ENCODE measurements at places on chromosomes 6 and 20.

GRCh38 chr6:34301408-34301807 lies 52.6 kb upstream of the SMIM29 start:
- no peak for DNase-seq

DNA sequence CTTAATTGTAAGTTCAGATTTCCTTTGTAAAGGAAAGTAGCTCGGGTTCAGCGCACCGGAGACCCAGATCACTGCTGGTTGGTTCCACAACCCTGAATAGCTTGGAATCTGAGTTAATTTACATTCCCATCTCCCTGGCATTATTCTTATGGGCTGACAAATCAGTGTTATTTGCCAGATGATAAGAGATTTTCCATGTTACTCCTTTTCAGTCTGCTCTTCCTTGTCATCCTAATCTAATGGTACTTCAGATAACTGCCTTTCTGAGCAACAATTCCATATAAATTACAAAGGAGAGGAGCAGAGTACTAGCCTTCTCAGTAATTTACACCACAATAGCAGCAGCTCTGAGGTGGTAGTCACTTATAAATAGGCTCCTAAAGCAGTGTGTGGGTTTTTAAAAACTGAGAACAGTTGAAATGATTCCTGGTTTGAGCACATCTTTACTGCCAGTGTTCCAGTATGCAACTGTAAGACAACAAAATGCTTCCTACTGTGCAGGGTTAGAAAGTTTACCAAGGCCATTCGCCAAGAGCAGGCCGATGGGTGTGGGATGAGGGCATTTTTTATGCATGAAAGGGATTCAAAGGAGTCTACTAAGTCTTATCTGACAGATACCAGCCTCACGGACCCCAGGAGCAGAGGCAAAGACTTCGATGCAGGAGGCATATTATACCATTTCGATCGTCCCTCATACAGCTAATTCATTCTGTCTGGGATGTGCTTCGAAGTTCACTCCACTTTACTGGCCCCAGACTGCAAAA lies 89.7 kb downstream of the NDUFAF5 start:
- no peak for DNase-seq

GRCh38 chr6:107237992-107238660 lies 122.8 kb upstream of the BEND3 start:
- no peak for DNase-seq

- peak; percentile 99 for DNase-seq
Measured at GRCh38 chr20:22411627-22412450, 172.5 kb downstream of the FOXA2 start.

DNA sequence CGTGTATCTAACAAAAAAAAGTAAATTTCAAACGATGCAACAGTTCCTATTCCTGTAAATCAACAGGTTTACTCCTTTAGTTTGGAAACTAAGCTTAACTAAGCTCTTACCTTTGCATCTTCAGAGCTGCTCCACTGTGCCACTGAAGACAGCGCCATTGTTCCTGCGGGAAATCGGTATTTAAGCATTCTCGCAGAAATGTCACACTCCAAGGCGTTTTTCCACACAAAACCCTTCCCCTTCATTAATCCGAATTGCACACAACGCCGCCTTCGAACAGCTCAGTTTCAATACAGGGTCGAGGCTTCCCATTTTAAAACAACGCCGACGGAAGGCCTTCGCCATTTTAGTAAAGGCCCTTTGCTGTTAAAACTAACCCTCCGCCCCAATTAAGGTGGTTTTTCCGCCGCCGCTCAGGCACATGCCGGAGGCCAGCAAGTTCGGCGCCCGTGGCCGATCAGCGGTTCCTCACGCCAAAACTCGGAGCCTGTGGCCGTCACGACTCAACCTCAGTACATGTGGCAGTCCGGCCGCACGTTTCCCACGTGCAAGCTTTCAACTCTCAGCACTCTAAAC lies 35.4 kb upstream of the SYNCRIP start:
- DNase-seq = no peak

GRCh38 chr20:57791178-57791962 lies 81.6 kb upstream of the PMEPA1 start:
- no peak for DNase-seq

DNA sequence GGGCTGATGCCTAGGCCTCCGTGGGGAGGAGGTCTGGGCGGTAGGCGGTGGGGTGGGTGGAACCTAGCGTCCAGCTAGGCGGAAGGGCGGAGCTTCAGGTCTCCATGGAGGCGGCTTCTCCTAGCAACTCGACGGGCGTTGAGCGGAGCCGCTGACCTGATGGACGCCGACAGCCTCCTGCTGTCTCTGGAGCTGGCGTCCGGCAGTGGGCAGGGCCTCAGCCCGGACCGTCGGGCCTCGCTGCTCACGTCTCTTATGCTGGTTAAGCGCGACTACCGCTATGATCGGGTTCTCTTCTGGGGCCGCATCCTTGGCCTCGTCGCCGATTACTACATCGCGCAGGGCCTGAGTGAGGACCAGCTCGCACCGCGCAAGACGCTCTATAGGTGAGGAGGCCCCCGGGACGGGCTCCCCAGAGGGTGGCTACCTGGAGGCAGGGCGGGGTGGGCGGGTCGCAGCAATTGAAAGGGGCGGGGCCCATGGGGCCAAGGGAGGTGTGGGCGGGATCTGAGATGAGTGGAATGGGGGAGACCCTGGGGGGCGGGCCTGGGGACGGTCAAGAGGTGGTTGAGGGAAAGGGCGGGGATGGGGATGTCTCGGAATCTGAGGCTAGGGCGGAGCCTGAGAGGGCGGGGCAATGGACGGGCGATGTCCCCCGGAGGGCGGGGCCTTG lies at the start of gene RSPH9:
Gene RSPH9 (plus strand): TSS at position 97 of the 673 bp plus-strand sequence. CDS start 63 bp downstream, at position 160.
- DNase-seq = no peak

DNA sequence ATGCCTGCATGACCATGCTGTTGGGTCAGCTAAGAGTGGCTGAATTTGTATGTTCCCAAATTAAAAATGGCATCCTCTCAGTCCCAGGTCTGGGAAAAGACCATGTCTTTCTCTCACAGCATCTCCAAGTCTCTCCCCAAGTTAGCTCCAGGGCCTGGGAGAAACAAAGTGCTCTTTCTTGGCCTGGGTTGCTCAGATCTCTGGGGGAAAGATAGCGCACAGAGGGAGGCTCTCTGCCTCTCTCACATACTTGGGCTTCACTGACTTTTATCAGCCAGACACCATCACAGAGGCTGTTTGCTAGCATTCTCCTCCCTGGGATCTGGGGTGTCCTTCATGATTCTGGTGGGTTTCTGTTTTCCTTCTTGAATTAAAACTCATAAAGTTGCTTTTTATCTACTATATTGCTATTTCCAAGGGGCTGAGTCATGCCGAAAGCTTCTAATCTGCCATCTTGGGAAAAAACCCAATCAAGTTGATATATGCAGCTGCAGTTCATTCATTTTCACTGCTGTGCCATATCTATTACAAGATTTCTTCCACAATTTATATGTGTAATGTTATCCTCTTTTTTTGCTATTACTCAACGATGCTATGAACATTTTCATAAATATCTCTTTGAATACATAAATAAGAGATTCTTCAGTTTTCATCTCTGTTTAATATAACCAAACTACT lies 190.2 kb downstream of the MOXD1 start:
- DNase-seq = no peak

GRCh38 chr6:133698272-133698671 lies 190.6 kb upstream of the TCF21 start:
- no peak for DNase-seq

GRCh38 chr20:38143646-38144554 lies 21.2 kb downstream of the TGM2 start:
- peak; percentile 91 for DNase-seq

- DNase-seq = no peak
Measured at GRCh38 chr6:162798546-162799266, 70.9 kb downstream of the PACRG start.

DNA sequence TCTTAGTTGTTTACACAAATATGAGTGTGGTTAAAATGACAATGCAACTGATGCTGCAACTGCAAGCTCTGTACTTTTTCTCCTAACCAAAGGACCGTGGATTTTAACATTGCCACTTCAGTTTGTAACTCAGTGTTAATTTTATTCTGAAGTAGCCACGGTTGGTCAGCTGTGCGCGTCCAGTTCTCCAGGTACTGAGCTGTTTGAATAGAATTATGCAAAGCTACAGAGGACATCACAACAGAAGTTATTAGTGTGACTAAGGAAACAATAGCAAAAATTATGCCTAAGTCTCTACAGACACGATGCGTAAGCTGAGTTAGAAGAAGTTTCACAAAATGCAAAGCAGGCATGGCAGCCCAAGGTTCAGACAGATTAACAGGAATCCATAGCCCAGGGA lies 4.4 kb upstream of the ABHD12 start:
- DNase-seq = no peak

DNA sequence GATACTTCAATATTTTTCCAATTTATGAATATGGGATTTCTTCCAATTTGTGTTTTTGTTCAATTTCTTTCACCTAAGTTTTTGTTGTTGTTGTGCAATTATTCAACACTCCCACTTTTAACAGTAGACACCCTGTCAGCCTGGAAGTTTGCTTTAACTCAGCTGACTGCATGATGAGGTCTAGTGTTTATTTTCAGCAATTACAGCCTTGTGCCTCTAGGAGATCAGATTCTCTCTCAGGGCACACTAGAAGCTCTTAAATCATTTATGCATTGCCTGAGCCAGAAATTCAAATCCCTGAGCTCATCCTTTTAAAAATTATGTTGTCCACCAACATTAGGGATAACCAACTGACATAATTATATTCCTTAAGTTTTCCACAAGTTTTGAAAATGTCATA lies 85.7 kb downstream of the MRAP2 start:
- no peak for DNase-seq

DNA sequence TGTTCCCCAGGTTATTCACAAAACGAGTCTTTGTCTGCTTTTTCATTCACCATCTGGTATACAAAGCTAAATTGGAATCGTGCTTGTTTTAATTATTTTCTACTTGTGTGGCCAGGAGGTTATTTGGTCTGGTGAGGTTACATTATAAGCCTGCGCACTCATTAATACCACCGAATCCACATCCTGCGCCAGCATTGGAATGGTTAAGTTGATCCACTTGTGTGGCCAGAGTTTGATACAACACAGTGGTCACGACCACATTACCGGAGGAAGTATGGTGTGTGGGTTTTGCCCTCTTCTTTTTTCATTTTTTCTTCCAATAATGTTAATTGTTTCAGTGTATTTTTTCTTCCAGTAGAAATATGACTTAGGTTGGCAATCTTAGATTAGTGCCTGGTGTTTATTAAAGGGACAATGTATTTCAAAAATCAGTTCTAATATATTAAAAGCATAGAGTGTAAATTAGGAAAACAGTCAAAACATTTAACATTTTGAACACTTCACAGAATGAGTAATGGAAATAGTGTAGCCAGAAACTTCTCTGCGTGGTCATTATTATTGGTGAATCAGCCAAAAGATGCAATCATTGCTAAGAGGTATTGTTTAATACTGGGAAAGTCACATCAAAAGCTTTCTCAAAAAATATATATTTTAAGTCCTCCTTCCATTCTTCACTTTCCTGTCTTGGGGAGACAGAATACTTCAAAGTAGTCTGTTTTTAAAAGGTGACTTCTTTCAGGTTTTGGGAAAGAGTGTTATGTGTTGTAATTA lies 84.5 kb downstream of the JARID2 start:
- no peak for DNase-seq

DNA sequence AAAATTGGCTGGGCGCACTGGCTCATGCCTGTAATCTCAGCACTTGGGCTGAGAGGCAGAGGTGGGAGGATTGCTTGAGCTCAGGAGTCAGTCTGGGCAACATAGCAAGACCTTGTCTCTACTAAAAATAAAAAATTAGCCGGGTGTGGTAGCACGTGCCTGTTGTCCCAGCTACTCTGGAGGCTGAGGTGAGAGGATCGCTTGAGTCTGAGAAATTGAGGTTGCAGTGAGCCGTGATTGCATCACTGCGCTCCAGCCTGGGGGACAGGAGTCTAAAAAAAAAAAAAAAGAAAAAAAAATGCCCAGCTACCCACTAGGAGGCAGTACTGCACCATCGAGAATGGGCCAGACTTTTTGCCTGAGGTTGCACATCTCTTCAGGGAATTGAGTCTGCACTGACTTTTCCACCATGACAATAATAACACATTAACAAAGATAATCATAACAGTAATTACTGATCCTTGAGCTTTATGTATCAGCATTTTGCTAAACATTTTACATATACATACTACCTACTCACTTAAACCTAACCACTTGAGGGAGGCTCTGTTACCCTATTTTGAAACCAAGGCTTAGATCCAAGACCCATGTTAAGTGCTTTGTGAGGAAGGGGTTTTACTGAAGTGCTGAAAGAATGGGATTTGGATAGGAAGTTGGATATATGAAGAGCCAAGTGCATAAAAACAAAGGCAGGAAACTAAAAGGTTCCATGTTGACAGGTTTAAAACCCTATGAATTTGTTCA lies 21.0 kb downstream of the SRSF3 start:
- peak; percentile 40 for DNase-seq

GRCh38 chr6:43020847-43021246 lies 576 bp upstream of the RRP36 start:
- DNase-seq = no peak

DNA sequence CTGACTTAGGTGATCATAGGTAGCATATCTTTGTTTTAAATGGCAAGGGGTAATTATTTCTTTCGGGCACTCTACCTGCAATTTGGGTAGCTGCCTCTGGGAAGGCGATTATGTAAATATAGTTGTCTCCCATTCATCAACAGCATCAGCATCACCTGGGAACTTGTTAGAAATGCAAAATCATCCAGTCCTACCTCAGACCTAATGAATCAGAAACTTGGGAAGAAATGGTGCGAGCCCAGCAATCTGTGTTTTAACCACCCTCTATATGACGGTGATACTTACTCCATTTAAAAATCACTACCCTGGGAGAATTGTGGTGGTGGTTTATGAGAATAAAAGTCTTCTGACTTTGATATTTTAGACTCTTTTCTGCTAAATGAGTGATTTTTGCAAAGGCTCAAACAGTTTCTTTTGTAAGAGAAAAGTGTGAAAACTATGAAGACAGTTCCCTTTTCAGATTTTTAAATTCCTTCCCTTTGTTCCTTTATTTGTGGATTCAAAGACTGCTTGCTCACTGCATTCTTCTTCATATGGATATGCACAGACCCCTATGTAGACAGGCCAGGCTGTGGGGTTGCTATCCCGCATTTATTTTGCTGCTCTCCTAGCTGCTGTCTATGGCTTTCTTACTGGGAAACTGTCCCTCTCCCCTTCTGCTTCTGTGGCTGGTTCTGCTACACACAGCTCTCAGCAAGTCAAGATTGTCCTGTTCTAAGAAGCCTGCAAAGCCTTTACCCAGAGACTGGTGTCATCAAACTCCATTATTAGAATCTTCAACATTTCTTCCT lies 365.3 kb downstream of the RNF144B start:
- DNase-seq = no peak

DNA sequence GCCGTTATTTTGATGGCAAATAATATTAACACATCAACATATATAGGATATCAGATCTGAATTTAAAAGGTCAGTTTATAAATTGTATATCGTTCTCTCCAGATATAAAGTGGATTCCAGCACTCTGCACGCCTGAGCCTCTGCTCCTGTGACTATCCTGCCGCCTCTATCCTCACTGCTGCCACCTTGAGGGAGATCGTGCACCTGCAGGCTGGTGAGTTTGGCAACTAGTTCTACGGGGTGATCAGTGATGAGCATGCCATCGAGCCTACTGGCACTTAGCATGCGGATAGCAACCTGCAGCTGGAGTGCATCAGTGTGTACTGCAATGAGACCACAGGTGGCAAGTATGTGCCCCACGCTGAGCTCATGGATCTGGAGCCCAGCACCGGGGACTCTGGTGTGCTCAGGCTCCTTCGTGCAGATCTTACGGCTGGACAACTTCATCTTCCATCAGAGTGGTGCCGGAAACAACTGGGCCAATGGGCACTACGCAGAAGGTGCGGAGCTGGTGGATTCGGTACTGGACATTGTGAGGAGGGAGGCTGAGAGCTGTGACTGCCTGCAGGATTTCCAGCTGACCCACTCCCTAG lies 84.9 kb downstream of the FBXO5 start:
- peak; percentile 51 for DNase-seq

- DNase-seq = no peak
Measured at GRCh38 chr6:33249732-33250630, 21.7 kb downstream of the VPS52 start.

Data from A549 (cell line).